ENCODE measurements at places on chromosomes 5 and 9. TPM values are rescaled to one million over a fixed set of nuclear protein-coding genes. Genes with fewer than 3 reads are reported as not detected.

- no peak for DNase-seq
These were observed 46.6 kb downstream of the CYFIP2 start for GRCh38 chr5:157312492-157312891.

GRCh38 chr9:114551750-114552685, 35.6 kb upstream of the ATP6V1G1 start:
- DNase-seq = peak; percentile 87

GRCh38 chr5:67432606-67433005, 236.0 kb upstream of the CD180 start:
- no peak for DNase-seq

DNA sequence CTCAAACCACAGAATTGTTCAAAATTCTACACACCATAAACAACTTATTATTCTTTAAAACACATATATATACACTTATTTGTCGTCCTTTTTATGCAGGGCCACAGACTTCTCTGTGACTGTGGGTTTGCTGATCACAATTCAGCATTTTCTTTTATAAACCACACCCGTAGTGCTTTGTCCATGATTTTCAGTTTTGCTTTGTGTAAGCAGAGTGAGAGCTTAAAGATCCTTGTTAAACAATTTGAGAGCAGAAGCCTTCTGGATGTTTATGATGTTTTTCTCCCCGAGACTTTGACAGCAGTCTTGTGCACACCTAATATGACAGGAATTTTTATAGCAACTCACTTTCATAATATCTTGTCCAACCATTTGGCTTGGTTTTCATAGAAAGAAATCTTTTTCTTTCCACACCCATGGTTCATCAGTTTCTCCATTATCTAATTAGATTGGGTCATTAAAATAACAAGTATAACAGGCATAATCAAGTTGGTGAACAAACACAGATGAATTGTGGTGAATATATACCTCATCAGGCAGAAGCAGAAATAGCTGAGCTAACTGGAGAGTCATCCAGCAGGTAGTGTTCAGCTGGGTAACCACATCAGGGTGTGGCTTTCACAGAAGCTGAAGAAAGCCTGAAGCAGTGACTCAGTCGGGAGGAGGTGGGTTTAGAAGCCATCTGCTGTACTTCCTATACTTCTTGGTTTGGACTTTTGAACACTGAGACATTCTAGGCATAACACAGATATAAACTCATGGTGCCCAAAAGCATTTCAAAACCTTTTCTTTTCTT, 232.8 kb downstream of the DOCK8 start:
- DNase-seq = no peak

DNA sequence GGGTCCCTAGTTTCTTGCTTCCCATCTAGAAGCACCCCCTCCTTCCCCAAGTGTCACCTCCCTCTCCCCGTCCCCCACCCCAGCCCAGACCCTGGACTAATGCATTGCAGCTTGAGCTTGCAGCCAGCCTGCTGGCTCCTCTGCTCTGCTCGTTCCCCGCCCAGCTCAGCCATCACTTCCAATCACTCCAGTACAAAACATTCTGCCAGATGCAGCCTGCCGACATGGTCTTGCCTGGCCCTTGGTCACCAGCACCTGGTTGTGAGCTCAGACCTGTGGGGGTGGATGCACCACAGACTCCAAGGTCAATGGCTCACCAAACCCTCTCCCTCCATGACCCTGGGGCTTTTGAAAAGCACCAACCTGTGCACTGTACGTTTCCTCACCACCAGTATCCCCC, 172.9 kb upstream of the SMIM23 start:
- no peak for DNase-seq

Gene TRIM41
- total RNA-seq = 15.2 TPM

- no peak for DNase-seq
These were observed 182.7 kb downstream of the NR3C1 start for GRCh38 chr5:143220748-143221251.

DNA sequence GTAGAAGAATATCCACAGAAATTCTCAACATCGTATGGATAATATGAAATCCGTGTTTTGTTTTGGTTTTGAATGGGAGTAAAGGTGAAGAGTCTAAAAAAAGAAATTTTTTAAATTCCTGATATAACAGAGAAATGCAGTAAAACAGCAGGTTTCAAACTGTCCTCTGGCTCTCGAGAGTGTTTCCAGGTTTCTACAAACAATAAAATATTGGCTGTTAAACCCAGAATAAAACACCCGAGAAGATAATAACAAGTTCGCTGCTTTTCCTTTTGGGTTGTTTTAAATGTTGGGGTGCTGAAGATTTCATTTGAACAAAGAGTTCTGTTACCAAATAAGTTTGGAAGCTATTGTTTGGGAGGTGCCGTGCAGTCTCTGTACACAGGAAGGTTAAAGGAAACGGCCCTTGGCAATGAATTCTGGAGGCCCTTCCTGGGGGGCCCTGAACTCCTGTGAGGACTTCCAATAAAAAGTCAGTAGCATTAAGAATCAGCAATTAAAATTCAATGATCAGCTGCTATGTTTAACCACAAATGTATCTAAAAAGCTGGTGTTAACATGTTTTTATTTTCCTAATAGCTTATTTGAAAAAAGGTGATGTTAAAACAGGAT, 215.8 kb downstream of the TSSK1B start:
- no peak for DNase-seq

Gene INSYN2B
- 0.19 TPM for total RNA-seq

All from posterior vena cava (tissue), 2 donors.